Kidney glomerular epithelial cell (primary cell): ENCODE measurements at places on chromosomes 4 and X.

GRCh38 chr4:105569057-105569865 is 16.8 kb downstream of the ARHGEF38 start:
- DNase-seq: no peak

- DNase-seq: no peak
Measured at GRCh38 chr4:110678517-110679227, 55.8 kb upstream of the PITX2 start.

DNA sequence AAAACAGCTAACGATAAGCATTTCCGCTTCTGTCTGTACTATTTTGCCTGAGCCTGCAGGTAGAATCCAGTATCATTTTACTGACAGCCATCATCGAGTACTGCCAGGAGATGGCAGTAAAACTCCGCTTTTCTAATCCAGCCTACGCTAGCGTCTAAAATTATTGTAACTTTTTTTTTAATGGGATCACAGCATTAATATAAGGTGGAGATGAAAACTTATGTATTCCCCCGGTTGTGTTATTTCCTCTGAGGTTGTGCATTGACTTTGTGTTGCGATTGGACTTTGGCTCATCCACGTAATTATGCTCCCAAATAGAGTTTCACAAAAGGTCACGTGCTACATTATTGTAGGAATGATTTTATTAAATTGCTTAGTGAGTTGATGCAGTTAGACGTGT is 248.1 kb downstream of the C4orf33 start:
- DNase-seq: peak; percentile 61

DNA sequence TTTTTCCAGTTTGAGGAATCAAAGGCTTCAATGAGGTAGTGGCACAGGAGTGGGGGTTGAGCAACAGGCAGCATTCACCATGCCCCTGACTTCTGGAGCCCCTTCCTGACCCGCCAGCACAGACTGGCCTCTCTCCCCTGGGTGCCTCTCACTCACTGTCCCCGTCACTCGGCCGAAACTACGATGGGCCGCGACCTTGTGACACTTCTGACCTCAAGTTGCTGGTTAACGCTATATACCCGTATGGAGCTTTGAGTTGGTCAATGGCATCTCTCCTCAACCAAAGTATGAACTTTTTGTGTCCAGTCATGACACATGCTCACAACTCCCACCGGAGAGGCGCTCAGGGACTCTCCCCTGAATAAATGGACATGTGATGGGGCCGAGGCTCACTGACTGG is 72.1 kb downstream of the IRF2 start:
- DNase-seq: no peak

- DNase-seq: no peak
Measured at GRCh38 chr4:123953566-123953965, 557.0 kb downstream of the SPRY1 start.

- DNase-seq: no peak
Measured at GRCh38 chrX:44899946-44900345, 27.0 kb downstream of the KDM6A start.

DNA sequence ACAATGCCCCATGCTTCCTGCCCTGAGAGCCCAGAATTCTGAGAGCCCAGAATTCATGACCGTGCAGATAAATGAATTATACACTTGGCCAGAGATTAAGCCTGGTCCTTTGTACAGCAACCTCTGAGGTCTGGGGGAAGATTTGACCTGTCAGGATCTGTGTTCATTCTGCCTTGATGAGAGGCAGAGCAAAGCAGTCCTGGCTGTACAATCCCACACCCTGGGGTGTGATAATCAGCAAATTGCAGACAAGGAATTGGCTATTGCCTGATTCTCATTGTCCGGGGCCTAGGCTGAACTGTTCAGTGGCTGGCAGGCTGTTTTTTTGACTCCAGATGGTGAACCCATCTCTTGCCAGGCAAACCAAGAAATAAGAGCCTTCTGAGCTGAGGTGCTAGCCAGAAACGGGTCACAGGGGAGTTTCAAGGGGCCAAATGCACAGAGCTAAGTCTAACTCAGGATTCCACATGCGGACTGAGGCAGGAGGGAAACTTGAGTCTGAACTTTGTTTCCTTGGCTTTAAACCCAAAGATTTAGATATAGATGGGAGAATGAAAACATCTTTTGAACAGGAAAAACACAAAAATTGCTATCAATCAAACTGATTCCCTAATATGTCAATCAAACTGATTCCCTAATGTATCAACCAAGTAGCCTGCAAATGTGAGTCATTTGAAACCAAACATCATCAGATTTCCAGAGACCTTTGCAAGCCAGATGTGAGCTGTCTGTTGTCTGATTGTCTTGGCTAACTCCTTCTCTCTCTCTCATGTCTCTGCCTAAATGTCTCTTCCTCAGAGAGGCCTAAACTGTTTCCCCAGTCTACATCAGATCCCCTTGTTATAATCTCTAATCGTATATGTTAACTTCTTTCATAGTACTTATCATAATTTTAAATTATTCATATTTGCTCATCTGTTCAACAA is 159.3 kb downstream of the ATG4A start:
- DNase-seq: no peak

- no peak for DNase-seq
Measured at GRCh38 chr4:24999392-25000089, 31.2 kb downstream of the LGI2 start.

- DNase-seq: peak; percentile 66
Measured at GRCh38 chrX:120517936-120518335, 42.8 kb downstream of the CUL4B start.

GRCh38 chrX:101462892-101463291 is 22.4 kb upstream of the ARMCX4 start:
- peak; percentile 0 for DNase-seq

DNA sequence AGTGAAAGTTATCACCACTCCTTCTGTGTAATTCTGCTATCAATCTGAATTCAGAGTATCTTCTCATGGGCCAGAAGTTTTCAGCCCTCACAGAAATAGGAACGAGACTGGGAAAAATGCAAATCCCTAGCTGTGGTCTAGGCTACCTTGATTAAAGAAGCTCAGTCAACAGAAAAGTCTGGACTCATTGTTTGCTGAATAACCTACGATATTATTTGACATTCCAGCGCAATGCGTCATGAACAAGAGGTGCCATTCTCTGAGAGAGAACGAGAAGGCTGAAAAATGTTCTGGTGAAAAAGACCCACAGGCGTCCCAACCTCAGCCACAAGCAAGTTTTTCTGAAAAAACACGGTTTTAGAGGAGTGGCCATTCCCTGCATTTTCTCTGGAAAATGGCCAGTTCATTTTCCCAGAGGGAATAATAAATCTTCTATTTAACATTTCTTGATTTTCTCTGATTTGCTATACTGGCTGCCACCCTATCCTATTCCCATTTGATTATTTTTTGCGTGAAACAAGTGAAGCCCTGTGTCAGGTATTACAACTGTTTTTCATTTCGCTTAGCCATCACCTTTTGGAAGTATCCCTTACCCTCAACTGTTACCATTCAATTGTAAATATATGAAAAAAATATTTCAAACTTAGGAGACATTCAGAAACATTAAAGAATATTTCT is 1117.6 kb upstream of the PRKX start:
- no peak for DNase-seq

- DNase-seq: no peak
Measured at GRCh38 chr4:170227928-170228327, 138.2 kb upstream of the AADAT start.

DNA sequence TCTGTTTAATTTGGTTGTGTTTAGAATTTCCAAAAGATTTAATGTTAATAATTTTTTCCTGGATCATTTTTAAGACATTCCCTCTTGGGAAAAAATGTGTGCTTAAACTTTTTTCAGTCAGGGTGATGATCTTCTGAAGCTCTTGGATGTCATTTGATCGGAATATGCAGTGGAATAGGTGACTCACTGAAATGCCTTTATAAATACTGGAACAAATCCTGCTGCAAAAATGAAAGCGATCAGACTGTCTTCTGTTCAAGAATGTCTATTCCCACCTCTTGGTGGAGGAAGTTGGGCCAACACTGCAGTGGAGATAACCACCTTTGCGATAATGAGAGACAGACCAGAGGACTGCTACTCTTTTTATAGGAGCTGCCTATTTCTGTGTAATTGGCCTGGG is 46.7 kb downstream of the LARP1B start:
- DNase-seq: no peak

DNA sequence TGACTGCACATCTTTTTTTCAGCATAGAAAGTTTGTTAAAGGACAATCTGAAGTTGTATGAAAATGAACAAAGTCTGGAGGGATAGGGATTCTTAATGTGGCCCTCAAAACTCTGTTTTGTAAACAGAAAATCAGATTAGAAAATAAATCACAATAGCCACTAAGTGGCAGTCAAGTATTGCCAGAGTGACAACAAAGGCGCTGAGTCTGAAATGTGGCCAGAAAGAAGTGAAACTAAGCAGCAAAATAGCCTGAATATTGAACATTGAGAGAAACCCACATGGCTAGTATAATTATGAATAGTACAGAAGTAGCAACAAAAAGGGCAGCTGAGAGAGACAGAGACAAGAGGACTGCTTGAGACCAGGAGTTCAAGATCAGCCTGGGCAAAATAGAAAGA is 81.1 kb upstream of the CT45A1 start:
- DNase-seq: no peak

DNA sequence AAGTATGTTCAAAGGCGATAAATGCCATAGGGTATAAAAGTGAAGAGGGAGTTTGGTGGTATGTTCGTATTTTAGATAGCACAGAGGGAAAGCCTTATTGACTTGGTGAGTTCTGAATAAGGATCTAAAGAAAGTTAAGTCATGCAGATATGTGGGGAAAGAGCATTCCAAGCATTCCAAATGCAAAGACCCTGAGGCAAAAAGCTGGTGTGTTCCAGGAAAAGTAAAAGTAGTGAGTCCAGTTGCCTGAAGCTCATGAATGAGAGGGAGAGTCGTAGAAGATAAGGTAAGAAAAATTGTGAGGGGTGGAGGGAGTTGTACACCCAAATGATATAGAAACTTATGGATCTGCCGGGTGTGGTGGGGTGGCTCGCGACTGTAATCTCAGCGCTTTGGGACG is 426.7 kb downstream of the RPA4 start:
- no peak for DNase-seq

DNA sequence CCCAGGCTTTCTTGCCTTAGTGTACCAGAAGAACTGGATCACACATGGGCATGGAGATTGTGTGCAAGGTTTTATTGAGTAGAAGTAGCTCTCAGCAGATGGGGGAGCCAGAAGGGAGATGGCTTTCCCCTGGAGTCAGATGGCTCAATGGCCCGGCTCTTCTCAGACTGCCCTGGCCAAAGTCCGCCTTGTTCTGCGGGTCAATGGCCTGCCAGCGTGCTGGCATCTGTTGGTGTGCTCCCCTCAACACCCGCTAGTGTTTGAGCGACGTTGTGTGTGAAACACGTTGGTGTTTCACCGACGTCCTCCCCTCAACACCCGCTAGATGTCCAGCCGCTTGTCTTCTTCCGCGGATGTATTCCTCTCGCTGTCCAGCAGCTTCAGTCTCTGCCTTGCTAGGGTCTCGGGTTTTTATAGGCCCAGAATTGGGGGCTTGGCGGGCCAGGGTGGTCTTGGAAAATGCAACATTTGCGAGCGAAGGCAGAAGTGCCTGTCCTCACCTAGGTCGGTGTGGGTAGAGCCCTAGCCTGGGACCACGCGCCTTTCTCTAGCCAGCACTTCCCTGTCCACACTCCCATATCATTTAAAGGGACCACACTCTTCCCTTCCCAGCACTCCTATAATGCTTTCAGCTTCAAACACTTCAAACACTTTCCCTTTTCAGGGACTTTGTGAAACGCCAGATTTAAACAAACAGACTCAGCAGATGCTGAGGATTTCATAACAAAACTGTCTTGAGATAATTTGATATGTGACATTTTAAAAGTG is 21.1 kb upstream of the PRKG2 start:
- DNase-seq: no peak

DNA sequence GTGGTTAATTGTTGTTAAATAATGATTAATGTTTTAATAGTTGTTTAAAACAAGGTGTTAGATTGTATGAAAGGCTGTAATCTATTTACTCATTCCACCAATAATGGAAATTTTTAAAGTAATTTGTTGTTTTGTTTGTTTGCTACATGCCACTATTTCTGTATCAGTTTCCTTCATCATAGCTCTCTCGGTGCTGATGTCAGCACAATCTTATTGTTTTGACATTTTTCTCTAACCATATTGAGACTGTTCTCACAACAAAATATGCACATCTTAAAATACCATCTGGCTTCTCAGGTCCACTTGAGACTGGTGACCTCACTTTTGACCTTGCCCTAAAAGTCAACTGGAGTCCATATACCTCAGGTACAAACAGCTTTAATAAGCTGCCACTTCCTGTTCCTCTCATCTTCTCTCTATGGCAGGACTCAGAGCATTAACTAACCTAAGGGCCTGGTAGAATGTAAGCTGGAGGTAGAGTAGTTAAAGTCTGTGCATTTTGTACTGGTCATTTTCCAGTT is 1.0 kb upstream of the GUCY1B1 start:
- no peak for DNase-seq

- peak; percentile 13 for DNase-seq
Measured at GRCh38 chr4:143399113-143399949, 62.7 kb downstream of the GAB1 start.

- DNase-seq: no peak
Measured at GRCh38 chr4:176451443-176451842, 131.7 kb downstream of the SPCS3 start.

DNA sequence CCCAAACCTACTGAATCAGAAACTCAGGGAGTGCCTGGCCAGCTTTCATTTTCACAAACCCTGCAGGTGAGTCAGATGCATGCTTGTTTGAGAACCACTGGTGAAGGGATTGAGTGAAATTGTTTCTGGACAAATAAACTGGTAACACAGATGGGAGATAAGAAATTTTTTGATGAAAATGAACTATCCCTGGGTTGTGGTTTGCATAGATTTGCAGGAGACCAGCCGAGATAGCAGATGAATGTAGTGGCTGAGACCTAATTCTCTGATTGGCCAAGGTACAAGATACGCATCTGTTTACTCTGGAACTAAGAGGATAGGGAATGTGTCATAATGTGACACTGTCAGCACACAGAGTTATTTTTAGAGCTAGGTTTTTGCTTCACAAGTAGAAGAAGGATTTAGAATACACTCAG is 117.8 kb upstream of the NOCT start:
- DNase-seq: no peak

DNA sequence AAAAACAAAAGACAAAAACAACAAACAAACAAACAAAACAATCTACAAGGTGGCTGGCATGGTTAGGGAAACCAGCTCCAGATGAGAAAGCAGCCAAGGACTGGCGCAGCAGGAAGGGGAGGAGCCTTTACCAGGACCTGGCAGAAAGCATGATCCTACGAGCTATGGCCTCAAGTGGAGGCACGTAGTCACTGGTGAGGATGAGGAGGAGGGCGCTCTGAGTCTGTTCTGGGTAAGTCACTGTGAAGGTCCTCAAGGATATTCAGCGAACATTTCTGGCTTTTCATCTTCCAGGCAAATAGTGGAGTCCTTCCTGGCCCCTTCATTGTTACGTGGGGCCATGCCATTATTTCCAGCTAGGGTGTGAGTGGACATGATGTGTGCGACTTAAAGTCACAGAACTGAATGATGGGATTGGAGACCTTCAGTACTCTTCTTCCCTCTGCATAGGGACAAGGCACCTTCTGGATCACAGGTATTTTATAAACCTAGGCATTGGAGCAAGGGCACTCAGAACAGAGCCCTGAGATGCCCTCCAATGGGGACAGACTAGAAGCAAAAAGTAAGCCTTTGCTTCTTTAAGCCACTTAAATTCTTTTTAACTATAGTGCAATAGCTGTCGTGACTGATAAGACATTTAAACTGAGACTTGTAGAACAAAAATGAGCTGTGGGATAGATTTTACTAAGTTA is 771.3 kb downstream of the RAB28 start:
- DNase-seq: no peak

GRCh38 chr4:80751200-80751599 is 279.3 kb upstream of the BMP3 start:
- DNase-seq: no peak

- peak; percentile 14 for DNase-seq
Measured at GRCh38 chrX:39946822-39947221, 150.9 kb downstream of the BCOR start.

GRCh38 chrX:149471397-149471796 is 33.7 kb downstream of the IDS start:
- no peak for DNase-seq
